ENCODE measurements at places on chromosomes 11 and 22.

- no peak for DNase-seq
Measured at GRCh38 chr11:42975180-42975529, 336.6 kb upstream of the API5 start.

- no peak for DNase-seq
Measured at GRCh38 chr22:27772081-27772983, 29.2 kb downstream of the MN1 start.

DNA sequence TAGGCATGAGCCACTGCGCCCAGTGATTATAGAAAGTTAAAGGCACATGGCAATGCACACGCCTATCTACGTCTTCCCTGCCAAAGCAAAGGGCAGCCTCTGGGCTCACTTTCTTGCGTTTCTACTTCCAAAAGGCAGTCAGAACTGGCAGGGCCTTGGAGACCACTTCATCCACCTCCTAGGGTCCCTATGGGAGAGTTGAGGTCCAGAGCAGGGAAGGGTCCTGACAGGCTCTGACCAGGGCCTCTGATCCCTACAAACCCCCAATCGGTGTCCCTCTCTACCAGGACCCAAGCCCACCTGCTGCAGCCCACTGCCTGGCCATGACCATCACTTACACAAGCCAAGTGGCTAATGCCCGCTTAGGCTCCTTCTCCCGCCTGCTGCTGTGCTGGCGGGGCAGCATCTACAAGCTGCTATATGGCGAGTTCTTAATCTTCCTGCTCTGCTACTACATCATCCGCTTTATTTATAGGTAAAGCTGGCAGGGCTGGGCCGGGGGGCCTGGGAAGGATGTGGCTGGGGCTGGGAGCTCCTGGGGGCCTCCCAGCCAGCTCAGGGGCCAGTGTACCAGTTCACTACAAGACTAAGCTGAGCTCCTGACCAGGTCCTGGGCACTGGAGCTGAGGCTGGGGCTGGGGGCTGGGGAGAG, 1.5 kb downstream of the BEST1 start:
- DNase-seq = no peak

DNA sequence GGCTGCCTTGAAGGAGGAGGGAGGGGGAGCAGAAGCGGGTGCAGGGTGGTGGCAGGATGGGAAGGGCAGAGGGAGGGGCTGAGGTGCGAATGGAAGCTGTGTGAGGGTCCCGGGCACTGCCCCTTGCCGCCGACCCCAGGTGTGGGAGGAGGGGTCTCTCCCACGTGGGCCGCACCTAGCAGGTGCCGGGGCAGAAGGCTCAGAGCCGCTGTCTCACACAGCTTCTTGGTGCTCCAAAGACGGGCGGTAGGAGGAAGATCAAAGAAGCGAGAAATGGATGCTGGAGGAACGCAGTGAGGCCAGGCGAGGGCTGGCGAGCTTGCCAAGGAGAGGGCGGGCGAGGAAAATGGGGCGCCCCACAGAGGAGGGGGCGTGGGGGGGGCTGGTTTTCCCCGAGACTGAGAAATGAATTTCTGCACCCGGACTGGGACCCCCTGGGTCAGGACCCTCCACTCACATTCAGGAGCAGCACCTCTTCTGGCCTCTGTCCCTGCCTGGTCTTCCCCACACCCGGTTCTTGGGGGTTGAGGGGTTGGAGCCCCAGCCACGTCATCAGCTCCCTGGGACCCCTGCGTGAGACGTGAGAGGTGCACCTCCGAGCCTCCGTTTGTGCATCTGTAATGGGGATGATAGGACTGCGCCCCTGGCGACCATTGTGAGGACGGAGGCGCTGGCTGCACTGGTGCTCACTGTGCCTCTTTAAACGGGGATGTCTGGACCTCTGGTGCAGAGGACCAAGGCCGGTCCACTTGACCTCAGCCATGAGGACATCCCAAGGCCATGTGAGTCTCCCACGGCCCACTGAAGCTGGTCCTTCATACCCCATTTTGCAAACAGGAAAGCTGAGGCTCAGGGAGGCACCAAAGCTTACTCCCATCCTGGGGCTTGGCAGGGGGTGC, 16.8 kb downstream of the LSP1 start:
- no peak for DNase-seq

GRCh38 chr22:44647141-44647540, 54.9 kb upstream of the PRR5 start:
- no peak for DNase-seq

DNA sequence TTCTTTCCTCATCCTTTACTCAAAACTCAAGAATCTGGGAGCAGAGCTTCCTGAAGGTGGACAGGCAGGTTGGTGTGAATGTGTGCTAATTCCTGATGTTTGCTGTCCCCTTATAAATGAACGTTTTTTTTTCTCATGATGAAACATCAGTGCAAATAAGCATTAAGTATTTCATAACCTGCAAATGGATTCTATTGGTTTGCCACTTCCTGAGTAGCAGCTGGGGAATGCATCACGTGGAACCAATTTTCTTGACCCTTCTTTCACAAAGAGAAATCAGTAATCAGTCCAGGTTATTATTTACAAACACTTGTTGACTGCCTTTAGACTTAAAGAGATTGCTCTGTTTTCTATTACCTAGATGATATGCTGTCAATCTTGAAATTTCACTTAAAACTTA, 40.1 kb upstream of the SCN3B start:
- peak; percentile 70 for DNase-seq

GRCh38 chr11:131404010-131404409, 33.6 kb downstream of the NTM start:
- no peak for DNase-seq

GRCh38 chr22:38305471-38306448, 11.5 kb downstream of the CSNK1E start:
- DNase-seq = no peak

DNA sequence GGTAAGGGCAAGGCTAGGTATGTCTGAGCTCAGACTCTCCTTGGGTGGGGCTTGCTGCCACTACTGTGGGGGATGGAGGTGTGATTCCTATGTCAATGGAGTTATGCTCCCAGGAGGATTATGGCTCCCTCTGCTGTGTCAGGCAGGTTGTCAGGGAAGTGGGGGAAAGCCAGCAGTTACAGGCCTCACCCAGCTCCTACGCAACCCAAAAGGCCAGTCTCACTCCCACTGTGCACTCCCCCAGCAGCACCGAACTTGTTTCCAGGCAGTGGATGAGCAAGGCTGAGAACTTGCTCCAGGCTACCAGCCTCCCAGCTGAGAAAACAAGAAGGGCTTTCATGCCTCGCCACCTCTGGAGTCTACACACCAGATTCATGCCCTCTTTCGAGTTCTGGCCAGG, 18.2 kb downstream of the C11orf91 start:
- no peak for DNase-seq

- DNase-seq = no peak
Measured at GRCh38 chr11:111387363-111387762, 8.3 kb upstream of the POU2AF1 start.

DNA sequence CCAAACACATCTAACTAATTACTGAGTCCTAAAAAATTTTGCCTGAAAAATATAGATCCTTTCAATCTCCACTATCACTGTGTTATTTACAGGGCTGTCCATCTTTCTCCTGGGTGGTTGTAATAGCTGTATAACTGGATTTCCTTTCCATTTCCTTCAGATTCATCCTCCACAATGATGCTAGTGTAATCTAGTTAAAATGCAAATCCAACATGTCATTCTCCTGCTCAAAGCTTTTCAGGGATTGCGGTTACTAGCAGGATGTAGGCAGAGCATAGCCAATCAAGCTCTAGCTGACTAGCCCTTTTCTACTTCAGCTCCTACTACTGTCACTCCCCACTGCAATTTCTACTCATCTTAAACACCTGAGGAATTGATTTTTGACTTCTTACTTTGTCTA, 283.0 kb downstream of the RAB38 start:
- DNase-seq = no peak

DNA sequence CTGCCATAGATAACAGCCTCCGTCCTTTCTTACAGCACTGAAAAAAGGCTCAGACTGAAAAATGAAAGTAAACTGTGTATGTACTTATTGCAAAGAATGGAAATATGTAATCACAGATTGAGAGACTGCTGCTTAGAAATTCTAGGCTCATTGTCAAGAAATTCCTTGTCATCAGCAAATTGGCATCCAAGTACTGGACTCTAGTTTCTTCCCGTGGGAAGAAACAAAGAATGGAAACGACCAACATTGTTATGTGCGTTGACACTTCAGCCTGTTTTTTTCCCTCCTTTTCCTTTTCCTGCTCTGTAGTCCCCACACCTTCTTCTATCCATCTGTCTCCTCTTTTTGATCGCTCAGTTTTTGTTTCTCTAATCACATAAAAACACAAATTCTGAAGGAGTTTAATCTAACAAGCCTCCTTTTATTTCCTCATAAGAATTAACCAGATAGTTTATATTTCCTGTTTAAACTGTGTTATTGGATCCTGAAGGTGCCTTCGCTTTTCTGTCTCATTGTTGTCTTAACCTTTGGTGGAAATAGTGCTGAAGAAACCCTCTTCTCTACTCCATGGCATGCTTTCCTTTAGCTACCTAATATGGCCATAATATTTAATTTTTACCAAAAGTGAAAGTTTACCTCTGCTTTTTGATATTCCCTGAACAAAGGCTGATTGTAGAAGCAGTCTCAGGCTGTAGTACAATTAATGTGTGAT, 20.0 kb upstream of the CASP12 start:
- no peak for DNase-seq

GRCh38 chr11:10107497-10107896, 186.5 kb downstream of the SBF2 start:
- DNase-seq = no peak

- no peak for DNase-seq
Measured at GRCh38 chr11:55658031-55658573, 3.9 kb upstream of the OR4C6 start.

GRCh38 chr22:39658367-39658766, 87.8 kb downstream of the CACNA1I start:
- DNase-seq = no peak

GRCh38 chr11:94653561-94653960, 86.4 kb downstream of the PIWIL4 start:
- no peak for DNase-seq

DNA sequence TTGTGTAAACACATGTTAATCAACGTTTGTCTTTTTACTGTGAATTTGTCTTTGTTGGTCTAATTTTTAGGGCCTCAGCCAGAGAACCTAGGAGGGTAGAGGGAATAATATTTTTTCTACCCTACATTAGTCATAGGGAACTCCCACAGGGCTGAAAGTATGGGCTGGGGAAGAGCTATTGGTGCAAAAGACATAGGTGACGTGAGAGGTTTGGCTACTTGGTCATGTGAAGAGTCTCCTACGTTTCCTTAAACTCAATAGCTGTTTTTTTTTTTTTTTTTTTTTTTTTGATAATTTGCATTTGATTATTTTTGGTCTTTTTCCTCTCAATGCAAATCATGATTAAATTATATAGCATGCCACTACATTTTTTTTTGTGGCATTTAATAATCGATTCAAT, 15.9 kb upstream of the MMP7 start:
- DNase-seq = no peak

GRCh38 chr11:59939482-59939881, 1.2 kb downstream of the OOSP1 start:
- DNase-seq = no peak

- DNase-seq = no peak
Measured at GRCh38 chr11:47986219-47986618, 5.9 kb downstream of the PTPRJ start.

- DNase-seq = no peak
Measured at GRCh38 chr11:120805960-120806555, 217.8 kb upstream of the TBCEL start.

GRCh38 chr11:64654958-64655541, 64.0 kb downstream of the SLC22A12 start:
- peak; percentile 71 for DNase-seq

- DNase-seq = no peak
Measured at GRCh38 chr11:65917434-65918210, 1.2 kb downstream of the C11orf68 start.

GRCh38 chr11:123584737-123585136, 69.7 kb downstream of the SCN3B start:
- DNase-seq = no peak

DNA sequence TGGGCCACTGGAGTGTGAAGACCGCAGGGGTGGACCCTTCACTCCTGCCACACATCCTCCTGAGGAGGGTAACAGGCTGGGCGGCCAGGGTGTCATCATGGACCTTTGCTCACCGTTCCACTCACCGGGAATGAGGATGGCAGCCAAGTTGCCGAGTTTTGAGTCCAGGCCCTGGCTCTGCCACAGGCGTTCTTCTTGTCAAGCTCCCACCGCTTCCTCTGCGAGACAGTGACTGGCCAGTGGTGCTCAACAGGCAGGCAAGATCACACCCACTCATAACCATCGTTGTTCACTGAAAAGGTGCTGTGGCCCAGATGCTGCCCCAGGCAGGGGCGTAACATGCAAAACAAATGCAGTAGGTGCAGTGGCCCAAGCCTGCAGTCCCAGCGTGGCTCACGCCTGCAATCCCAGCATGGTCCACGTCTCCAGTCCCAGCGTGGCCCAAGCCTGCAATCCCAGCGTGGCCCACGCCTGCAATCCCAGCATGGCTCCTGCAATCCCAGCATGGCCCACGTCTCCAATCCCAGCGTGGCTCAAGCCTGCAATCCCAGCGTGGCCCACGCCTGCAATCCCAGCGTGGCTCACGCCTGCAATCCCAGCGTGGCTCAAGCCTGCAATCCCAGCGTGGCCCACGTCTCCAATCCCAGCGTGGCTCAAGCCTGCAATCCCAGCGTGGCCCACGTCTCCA, 5.0 kb upstream of the PANX2 start:
- DNase-seq = no peak

- no peak for DNase-seq
Measured at GRCh38 chr11:34481307-34481706, 32.3 kb downstream of the ELF5 start.

DNA sequence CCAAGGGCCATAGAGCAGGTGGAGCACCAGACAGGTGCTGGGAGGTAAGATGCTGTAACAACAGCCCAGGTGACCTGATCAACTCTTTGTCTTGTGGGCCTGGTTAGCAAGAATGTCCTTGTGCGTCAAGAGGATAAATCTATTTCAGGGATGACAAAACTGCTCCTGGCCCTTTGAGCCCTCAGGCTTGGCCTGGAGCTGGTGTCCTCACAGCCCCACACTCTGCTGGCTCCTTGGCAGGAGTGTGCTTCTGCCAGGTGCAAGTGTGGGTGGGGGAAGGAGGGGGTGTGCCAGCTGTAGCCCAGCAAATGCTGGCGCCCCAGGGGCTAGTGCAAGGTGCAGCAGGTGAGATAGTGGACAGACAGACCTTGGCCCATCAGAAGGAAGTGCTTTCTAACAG, 19.5 kb downstream of the AMPD3 start:
- DNase-seq = no peak

DNA sequence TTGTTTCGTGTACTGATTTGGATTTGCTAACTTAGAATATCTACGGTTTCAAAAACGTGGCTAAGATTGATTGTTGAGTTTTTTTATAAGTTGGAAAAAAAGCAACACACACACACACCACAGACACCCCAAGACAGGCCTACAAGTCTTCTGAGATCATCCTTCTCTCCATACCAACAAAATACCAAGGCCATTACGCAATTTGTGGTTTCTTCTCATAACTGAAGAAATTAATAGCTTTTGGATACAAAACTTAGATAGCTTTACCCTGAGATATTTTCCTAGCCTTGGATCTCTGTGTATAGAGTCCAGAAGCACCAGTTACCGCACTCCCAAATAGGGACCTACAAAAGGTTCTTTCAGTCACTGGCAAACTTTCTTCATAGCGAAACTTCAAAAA, 113.6 kb downstream of the SIK3 start:
- DNase-seq = peak; percentile 90

Data from AML-193 (cell line).